ENCODE measurements at places on chromosomes 13 and 19. TPM values are rescaled to one million over a fixed set of nuclear protein-coding genes. Genes with fewer than 3 reads are reported as not detected.

The ZNF865 gene
- 3.7 TPM for total RNA-seq

The ZNF681 gene
- total RNA-seq: 1.8 TPM

The SYNGR4 gene
- not detected for total RNA-seq

The DCT gene
- total RNA-seq: 0.32 TPM

The KLK2 gene
- not detected for total RNA-seq

The RYR1 gene
- total RNA-seq: 0.48 TPM

The CEACAM20 gene
- not detected for total RNA-seq

The SOX21 gene
- total RNA-seq: not detected

The VWA8 gene
- total RNA-seq: 14.6 TPM

The ADGRE3 gene
- total RNA-seq: not detected

The FGF21 gene
- not detected for total RNA-seq

The IGFL1 gene
- total RNA-seq: not detected

The SMIM44 gene
- not detected for total RNA-seq

The KLK1 gene
- not detected for total RNA-seq

The APBA3 gene
- total RNA-seq: 22.8 TPM

The BBC3 gene
- 10.8 TPM for total RNA-seq

The CYP4F8 gene
- not detected for total RNA-seq

The SHISA7 gene
- total RNA-seq: not detected

The NTN5 gene
- 0.72 TPM for total RNA-seq

The GFY gene
- total RNA-seq: not detected

The SMIM24 gene
- not detected for total RNA-seq

The AMER2 gene
- total RNA-seq: not detected

The LINGO3 gene
- total RNA-seq: not detected

The CEACAM16 gene
- not detected for total RNA-seq

The CYP2F1 gene
- total RNA-seq: not detected

Measured in epithelial cell of alveolus of lung (primary cell).